CD4-positive, alpha-beta T cell treated with Interleukin-4 for 4 hours (primary cell): ENCODE measurements at places on chromosomes 11 and 22.

DNA sequence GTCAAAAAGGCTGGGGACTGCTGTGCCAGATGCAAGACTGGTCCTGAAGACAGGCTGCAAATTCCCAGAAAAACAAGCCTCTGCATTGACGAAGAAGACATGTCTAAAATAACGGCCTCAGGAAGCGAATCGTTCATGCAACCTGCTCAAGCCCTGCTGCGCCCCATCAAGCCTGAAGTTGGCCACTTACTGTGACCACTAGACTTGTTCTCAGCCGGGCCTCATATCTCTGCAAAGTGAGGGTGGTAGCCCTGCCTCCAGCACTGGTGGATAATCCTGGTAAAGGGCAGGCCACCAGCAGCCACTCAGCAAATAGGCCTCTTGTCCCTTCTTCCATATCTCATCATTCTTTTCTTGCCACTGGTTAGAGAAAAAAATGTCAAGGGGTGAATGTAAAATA, 11.8 kb downstream of the LTO1 start:
- DNase-seq: no peak

- DNase-seq: no peak
These were observed 104.5 kb downstream of the FAT3 start for GRCh38 chr11:92329137-92329536.

- DNase-seq: peak; percentile 40
These were observed 15.6 kb upstream of the UCP3 start for GRCh38 chr11:74024261-74025029.

DNA sequence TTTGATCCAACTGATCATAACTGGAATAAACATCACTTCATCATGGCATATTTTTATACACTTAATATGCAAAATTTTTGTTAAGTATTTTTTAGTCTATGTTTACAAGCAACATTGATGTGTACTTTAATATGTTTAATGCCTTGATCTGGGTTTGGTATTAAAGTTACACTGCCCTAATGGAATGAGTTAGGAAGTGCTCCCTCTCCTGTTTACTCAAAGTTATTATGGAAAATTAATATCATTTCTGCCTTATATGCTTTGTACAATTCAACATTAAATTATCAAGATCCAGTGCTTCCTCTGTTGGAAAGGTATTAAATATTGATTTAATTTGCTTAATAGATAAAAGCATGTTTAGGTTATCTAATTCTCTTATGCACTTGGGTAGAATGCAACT, 927.3 kb upstream of the RAG2 start:
- no peak for DNase-seq

- DNase-seq: no peak
These were observed 106.9 kb downstream of the SYN3 start for GRCh38 chr22:32951076-32951806.

GRCh38 chr11:83303316-83303715, 17.1 kb upstream of the CCDC90B start:
- no peak for DNase-seq

- DNase-seq: no peak
These were observed 88.7 kb upstream of the CHRM4 start for GRCh38 chr11:46480166-46480726.

DNA sequence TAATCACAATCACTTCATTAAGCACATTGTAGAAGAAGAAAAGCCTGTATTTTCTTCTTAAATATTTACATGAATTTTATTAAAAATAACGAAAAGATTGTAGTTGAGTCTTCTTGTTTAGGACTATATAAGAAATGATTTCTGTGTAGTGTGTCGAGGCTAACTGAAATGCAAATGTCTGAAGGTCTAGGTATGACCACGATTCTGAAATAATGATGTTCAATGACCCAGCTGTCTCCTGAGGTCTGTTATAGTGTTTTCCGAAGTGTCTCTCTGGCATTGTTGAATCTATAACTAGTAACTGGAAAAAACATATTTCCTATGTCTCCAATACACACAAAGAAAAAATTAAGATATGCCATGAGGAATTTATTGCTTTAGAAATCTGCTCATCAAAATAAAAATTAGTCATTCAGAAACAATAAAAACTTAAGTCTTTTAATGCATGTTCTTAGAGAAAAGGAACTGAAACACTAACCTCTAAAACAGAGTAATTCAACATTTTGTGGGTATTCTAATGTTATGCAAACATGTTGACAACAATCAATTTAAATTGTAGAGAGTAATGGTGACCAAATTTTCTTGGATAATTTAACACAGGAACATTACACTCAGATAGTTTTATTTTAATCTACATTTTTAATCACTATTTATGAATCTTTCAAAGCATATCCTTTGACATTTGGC, 55.0 kb downstream of the CASP12 start:
- no peak for DNase-seq

GRCh38 chr11:119363851-119364590, 17.5 kb downstream of the USP2 start:
- DNase-seq: no peak

- no peak for DNase-seq
These were observed 42.5 kb downstream of the TBX1 start for GRCh38 chr22:19802894-19803735.

- DNase-seq: no peak
These were observed 21.9 kb downstream of the MRPL23 start for GRCh38 chr11:1969035-1969434.

- DNase-seq: peak; percentile 62
These were observed 29.6 kb downstream of the RTN4R start for GRCh38 chr22:20238536-20238900.
